ENCODE measurements at places on chromosomes 2 and 18.

DNA sequence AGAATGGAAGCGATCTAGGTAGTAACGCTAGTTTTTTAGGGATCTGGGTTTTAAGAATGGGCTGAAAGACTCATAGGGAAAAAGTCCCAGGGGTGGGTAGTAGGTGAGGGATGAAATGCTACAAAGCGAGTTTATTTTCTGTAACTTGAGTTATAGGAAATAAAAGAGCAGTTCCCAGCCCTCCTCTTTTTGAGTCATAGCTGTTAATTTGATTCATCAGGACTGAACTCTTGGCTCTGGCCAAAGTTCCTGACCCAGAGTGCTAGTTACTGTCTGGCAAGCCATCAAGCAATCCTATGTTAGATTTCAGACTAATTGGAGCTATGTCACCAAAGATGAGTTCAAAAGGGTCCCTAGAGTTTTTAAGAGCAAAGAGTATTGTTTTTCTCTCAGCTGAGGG lies 17.4 kb upstream of the NOSTRIN start:
- DNase-seq = no peak

DNA sequence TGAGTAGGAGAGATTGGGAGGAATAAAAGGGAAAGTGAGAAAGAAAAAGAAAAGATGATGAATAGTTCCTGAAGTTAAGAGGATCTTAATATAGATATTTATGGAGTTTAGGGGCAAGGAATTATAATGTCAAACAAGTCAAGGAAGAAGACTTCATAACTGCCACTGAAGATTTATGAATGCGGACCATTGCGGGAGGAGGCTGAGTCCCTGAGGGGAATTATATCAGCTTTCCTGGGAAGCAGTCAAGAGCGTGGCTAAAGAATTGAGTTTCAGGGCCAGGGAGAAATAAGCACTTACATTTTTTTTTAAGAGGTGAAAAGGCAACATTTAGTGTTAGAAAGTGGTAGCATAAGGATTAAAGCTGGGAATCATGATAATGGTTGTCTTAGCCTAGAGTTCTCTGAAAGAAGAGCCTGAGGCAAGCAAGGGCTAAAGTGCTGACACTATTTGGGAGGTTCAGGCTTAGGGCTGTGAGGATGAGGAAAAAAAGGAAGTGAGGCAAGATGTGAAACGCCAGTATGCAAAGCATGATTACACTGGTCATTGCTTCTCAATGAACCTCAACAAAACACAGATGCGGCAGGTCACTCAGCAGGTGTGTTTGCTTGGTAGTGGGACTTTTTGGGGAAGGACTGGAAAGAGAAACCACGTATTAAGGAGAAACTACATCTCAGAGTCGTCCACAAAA lies 217.1 kb downstream of the SLC4A3 start:
- no peak for DNase-seq

DNA sequence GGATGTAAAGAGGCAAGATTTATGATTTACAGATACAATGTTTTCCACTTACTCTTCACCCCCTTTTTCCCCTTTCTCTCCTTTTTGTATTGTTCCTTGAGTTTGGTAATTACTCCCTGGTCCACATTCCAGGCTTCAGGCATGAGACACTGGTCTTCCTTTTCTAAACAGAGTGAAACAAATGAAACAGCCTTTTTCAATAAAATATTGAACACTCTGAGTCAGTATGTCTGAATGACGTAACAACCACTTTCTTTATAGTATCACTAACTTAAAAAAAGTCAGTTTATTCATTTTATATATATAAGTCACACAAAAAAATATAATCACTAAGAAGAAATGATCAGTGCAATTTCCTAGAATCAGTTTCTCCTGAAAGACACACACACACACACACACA lies 79.7 kb downstream of the STRN start:
- DNase-seq = no peak

GRCh38 chr18:57542126-57542525 lies 44.4 kb downstream of the FECH start:
- DNase-seq = no peak

DNA sequence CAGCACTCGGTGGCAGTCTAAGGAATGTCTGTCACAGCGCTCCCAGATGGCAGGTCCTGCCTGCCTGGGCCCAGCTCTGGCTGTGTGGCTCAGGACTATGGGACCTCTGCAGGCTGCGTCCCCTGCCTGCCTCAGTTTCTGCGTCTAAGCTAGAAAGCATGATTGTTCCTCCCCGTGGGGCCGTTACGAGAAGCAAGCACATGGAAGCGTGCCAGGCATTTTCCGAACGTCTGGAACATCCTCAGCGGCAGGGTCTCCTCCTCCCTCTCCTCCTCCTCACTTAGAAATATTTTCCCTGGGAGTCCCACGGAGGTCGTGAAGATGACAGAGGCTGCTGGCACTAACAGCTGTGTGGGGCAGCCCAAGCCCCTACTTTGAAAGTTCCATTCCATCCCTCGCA lies 43.3 kb downstream of the LRRFIP1 start:
- DNase-seq = no peak

- DNase-seq = no peak
Measured at GRCh38 chr2:116719836-116720235, 1094.7 kb upstream of the DDX18 start.

DNA sequence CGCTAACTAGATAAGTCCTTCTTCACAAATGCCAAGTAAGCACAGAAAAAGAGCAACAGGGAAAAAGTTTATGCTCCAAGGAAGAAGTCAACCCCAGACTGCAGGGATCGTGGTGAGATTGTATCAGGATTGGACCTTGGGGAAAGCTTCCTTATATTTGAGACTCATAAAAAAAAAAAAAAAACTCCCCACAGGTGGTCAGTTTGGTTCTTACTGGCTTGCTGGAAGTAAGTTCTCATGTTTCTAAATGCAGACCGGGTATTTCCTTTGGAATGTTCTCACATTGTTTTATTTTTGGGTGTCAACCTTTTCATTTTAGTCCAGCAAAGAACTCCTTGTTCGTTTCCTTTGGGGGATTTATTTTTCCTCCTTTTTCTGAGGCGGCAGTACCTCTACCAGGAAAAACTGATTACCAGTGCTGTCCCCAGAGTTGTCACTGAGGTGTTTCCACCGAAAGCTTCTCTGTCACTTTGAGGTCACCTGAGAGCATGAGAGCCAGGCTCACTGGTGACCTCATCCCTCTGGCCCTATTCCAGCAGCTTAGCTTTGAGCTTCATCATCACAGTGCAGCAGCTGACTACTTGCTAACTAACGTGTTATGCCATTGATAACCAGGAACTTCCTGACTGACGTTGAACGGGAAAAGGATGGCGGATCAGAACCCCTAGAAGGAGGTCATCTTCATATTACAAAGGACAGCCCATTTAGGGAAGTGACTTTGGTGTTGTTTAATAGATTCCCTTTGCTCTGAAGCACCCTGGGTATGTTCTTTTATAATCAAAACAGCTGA lies 16.8 kb upstream of the ATP8B1 start:
- peak; percentile 82 for DNase-seq

- no peak for DNase-seq
Measured at GRCh38 chr18:62037989-62038778, 145.4 kb upstream of the RNF152 start.

DNA sequence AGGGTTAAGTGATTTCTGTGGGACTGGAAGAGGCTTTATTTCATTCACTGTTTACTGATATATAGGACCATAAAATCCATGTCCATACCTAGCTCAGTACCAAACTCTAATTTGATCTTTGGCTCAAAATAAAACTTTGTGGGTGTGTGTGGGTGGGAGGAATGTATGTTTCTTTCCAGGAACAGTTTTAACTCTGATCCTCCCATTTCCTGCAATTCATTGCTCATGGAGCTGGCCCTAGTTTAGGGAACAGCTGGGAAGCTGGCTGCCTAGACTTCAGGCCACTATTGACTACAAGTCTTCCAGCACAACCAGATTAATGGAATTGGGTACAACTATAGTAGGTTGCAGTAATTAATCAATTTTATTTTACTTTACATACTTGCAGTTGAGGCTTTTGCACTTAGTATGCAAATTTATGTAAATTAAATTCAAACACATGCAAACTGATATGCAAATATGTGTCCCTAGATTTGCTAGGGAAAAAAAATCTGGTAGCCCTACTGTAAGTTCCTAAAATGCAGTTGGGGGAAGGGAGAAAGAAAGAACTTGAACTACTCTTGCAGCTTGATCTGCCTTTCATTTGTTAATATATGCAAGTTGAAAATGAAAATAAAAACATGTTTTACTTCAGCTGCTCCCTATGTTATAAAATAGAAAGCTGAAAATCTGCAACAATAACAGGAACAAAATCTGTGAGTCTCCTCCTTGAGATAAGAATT lies 1070.3 kb upstream of the CELF4 start:
- DNase-seq = no peak

DNA sequence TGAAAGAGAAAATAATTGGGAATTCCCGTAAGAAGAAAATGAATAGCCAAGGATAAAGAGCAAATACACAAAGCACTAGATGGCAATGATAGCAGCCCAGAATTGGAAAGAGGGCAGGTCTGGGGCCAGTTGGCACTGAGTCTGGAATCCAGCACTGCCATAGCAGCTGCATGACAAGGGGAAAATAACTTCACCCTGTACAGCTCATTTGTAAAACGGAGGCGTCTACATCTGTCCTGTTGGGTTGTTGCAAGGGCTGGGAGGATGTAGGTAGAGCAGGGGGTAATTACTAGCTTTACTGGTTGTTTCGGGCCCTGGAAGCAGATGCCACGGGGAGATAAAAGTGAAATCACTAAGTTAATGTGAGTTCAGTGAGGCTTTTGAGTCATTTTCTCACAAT lies 110.0 kb upstream of the RASGRP3 start:
- no peak for DNase-seq

GRCh38 chr18:11271954-11272353 lies 122.6 kb upstream of the PIEZO2 start:
- no peak for DNase-seq

GRCh38 chr2:47720036-47720435 lies 62.9 kb upstream of the MSH6 start:
- no peak for DNase-seq

- DNase-seq = no peak
Measured at GRCh38 chr2:158498043-158498748, 41.4 kb downstream of the PKP4 start.

- no peak for DNase-seq
Measured at GRCh38 chr2:202074324-202074723, 1.3 kb downstream of the KIAA2012 start.

- no peak for DNase-seq
Measured at GRCh38 chr2:106342831-106343251, 125.4 kb downstream of the RGPD3 start.

DNA sequence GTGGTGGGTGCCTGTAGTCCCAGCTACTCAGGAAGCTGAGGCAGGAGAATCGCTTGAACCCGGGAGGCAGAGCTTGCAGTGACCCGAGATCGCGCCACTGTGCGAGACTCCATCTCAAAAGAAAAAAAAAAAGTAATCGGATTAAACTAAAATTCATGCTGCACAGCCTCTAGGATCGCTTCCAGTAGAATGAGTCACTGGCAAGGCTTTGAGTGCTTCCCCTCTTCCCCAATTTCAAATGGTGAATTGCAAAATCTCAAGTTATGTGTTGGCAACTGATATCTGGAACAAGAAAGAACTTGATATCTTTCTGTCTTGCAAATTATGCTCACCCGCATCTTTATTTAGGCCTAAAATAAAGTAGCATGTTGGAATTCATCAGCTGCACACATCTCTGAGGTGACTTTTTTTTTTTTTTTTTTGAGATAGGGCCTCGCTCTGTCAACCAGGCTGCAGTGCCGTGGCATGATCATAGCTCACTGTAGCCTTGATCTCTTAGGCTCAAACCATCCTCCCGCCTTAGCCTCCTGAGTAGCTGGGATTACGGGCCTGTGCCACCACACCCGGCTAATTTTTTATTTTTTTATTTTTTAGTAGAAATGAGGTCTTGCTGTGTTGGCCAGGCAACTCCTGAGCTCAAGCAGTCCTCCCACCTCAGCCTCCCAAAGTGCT lies 12.7 kb downstream of the TTC39C start:
- no peak for DNase-seq

DNA sequence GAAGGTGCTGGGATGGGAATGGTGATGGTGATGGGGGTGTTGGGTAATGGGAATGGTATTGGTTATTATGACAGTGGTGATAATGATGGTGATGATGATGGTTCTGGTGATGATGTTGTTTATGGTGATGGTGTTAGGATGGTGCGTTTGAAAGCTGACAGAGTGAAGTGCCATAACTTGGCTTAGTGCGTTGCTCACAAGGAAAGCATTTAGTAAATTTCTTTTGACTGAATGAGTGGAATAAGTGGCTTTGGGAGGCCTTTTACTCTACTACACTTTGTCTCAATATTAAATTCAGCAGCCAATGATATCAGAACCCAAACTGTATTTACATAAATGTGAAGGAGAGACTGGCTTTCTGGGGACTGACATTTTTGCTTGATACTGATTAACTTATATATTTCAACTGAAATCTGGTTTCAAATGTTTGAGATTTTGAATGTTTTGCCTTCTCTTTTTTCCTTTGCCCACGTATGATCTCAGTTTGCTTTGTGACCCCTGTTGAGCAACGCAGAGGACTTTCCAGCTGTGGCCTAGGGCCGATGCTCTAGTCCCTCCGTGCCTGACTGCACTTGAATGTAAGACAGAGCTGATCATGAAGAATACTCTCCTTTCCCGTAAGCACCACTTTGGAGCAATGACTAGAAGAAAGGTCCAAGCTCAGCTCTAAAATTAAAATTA lies 128.5 kb upstream of the SH3BP4 start:
- no peak for DNase-seq

DNA sequence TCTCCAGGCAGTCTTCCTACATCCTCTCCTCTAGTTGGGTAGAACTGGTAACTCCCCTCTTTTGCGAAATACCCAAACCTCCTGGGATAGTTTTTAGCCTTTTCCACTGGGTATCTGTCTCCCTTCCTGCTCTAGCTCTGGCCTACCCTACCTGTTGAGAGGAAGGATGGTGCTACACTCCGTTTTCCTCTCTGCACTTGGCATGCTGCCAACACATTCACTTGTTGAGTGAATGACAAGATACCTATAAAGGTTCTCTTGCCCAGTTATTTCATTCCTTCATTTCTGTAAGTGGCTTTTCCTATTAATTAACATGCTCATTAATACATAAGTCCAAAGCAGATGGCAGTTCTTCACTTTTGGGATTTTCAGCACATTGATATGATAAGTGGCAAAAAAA lies 293.8 kb downstream of the CNTNAP5 start:
- no peak for DNase-seq

DNA sequence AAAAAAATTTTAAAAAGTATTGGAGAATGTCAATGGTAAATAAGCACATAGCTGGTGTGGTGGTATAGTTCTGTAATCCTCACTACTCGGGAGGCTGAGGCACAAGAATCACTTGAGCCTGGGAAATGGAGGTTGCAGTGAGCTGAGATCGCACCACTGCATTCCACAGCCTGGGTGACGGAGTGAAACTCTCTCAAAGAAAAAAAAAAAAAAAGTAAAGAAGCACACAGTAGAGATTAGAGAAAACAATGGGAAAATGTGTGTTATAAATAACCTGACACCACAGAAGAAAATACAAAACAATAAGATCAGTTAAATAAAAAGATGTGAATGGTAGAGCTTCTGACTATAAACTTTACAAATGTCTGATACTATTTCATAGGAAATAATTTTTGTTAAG lies 163.7 kb upstream of the WDSUB1 start:
- DNase-seq = no peak

DNA sequence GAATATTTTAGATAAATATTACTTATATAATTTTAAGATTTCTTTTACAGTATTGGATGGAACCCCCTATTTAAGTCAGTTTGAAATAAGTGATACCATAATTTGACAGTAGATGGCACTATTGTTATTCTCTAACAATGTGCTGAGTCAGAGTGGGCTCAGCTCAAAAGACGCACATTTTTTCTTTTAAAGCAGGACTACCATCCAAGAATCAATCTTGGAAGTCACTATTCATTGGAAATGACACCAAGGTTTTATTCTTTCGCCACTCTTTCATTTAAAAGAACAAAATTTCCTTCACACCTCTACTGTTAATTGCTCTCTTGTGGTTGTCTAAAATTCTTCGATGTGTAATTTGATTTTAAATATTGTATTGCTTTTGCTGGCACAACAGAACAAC lies 32.6 kb upstream of the SPAG16 start:
- DNase-seq = peak; percentile 56
